Body of pancreas (tissue), 4 donors: ENCODE measurements at places on chromosomes 2 and 18.

GRCh38 chr2:164617466-164617865, 3.8 kb downstream of the GRB14 start:
- no peak for DNase-seq
- no peaks in the 10 kb centered on the region for H3K36me3 ChIP-seq
- no peak overlapping the region for H3K27ac ChIP-seq
- H3K4me3 ChIP-seq = no peak overlapping the region
- H3K27me3 ChIP-seq = no peaks in the 10 kb centered on the region
- H3K4me1 ChIP-seq = peaks cover 4% of the 10 kb centered on the region

DNA sequence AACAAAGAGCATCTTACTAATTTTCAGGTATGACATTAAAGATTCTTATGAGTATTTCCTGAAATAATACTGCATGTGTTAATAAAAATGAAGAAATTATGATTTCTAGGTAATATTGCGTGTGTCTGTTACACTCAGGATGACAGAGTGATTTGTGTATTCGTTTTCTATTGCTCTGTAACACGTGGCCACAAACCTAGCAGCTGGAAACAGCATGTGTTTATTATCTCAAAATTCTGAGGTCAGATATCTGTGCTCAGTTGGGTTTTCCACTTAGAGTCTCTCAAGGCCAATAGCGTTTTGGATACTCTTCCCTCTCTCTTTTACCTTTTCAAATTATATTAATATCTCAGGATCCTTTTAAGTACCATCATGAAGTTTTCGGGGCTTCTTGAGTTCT, 667.9 kb upstream of the CDH7 start:
- H3K4me1 ChIP-seq = no peaks in the 10 kb centered on the region
- no peaks in the 10 kb centered on the region for H3K27me3 ChIP-seq
- no peak overlapping the region for H3K27ac ChIP-seq
- no peak overlapping the region for H3K4me3 ChIP-seq
- no peak for DNase-seq

- H3K36me3 ChIP-seq = no peaks in the 10 kb centered on the region
- H3K4me1 ChIP-seq = peaks cover 65% of the 10 kb centered on the region
- no peak for DNase-seq
- no peak overlapping the region for H3K4me3 ChIP-seq
Measured at GRCh38 chr2:10371441-10372196, 68.9 kb downstream of the HPCAL1 start.

DNA sequence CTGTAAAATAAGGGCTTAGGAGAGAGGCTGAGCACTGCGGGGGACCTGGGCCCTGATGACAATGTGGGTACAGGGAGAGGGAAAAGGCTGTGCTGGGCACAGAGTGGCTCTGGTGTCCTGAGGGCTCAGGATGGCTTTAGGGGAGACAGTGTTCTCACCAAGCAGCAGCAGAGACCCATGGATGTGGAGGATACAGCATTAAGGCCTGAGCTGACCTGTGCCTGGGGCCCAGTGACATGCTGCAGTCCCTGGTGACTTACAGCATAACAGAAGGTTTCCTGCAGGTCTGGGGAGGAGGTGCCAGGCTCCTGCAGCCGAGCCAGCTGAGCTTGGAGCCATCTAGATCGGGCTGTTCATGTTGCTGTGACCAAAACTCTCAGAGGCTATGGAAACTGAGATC, 191.3 kb upstream of the SMAD2 start:
- no peak overlapping the region for H3K4me3 ChIP-seq
- no peak overlapping the region for H3K27ac ChIP-seq
- no peak for DNase-seq
- no peaks in the 10 kb centered on the region for H3K36me3 ChIP-seq
- H3K4me1 ChIP-seq = no peaks in the 10 kb centered on the region

DNA sequence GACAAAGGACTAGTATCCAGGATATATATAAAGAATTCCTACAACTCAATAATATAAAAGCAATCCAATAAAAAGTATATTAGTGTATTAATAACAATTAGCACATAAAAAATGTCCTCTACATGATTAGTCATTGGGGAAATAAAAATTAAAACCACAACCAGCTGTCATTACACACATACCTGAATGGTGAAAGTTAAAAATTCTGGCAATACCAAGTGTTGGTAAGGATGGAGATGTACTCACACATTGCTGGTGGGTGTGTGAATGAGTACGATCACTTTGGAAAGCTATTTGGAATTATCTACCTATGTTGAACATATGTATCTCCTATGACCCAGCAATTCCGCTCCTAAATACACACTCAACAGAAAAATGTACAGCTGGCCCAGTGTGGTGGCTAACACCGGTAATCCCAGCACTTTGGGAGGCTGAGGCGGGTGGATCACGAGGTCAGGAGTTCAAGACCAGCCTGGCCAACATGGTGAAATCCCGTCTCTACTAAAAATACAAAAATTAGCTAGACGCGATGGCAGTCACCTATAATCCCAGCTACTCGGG, 14.3 kb upstream of the NOL10 start:
- DNase-seq = no peak
- no peak overlapping the region for H3K4me3 ChIP-seq
- H3K4me1 ChIP-seq = no peaks in the 10 kb centered on the region
- H3K27me3 ChIP-seq = no peaks in the 10 kb centered on the region

DNA sequence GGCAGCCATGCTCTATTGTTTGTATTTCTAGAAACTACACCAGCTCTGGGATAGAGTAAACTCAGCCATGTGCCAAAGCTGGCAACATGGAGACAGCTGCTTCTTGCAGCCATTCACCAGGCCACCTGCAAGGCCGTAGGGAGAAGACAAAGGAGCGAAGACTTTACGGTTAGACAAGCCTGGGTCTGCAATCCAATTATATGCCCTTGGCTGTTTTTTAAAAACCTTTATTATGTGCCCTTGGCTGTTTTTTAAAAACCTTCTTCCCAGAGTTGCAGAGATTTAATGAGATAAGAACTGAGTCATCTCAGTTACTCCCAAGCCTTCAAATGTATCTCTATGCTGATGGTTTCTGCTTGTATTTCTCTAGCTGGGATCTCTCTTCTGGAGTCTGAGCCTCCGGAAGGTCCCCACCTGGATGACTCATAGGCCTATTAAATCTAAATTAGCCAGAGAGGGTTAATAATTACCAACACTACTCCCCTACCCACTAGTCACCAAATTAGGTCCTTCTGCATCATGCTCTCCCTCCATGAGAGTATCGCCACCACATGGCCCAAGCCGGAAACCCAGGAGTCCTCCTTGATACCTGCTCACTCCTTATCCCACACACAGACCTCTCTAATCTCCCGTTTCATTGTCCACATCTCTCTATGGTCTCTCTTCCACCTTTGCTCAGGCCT, 17.5 kb upstream of the DPP4 start:
- H3K27ac ChIP-seq = no peak overlapping the region
- DNase-seq = no peak
- H3K27me3 ChIP-seq = no peaks in the 10 kb centered on the region
- no peaks in the 10 kb centered on the region for H3K36me3 ChIP-seq

- no peak overlapping the region for H3K4me3 ChIP-seq
- H3K36me3 ChIP-seq = no peaks in the 10 kb centered on the region
Measured at GRCh38 chr2:15173501-15173900, 387.6 kb downstream of the NBAS start.

DNA sequence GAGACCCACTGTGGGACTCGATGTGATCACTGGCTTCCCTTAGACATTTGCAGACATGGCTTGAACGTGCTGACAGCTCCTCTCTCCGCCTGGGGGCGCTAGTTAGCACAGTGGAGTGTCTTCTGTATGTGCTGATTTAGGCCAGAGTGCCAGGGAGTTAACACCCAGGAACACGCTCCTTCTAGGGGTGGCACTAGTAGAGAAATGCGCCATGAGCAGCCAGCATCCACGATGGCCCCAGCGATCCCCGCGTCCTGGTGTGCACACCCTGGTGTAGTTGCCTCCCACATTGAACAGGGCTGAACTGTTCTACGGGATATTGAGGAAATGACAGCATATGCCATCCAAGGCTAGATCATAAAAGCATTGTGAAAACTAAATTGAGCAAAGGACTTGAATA, 11.4 kb upstream of the NMUR1 start:
- no peaks in the 10 kb centered on the region for H3K27me3 ChIP-seq
- DNase-seq = no peak
- no peak overlapping the region for H3K4me3 ChIP-seq
- no peaks in the 10 kb centered on the region for H3K4me1 ChIP-seq
- H3K27ac ChIP-seq = no peak overlapping the region

DNA sequence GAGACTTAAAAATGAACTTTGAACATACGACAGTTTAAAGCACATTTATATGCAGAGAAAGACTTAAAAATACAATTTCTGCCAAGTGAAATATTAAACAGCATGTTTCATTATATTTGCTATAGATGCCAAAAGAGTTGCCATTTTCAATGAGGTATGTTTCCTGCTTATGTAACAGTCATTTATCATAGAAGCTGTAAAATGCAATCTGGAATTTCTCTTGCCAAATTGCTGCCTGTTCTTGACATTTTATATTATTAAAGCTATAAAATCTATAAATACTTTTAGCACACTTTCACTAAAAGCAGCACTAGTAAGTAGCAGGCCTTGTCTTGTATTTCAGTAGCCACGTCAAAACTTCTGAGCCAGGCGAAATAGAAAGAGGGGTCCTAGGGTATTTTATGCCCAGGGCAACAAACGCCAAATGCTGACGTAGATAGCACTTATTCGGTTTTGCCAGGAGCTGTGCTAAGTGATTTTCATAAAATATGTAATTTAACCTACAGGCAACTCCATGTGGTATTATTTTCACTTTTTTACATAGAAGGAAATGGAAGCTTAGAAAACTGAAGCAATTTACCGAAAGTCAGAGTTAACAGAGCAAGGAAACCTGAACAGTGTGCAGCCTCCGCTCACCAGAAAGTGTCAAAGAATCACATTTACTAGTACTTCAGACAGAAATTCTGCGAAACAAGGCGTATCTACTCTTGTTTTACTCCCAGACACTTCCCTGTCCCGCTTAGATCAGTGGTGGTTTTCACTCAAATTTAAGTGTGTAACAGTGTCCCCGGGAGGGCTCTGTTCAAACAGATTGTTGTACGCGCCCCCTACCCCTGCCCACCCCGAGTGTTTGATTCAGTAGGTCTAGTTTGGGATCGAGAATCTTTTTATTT, 1.2 kb upstream of the CYP20A1 start:
- peaks cover 18% of the 10 kb centered on the region for H3K4me1 ChIP-seq
- peak overlapping the region; percentile 94 for H3K27ac ChIP-seq
- H3K36me3 ChIP-seq = no peaks in the 10 kb centered on the region
- DNase-seq = no peak

- DNase-seq = no peak
- H3K4me3 ChIP-seq = no peak overlapping the region
- no peak overlapping the region for H3K27ac ChIP-seq
- no peaks in the 10 kb centered on the region for H3K27me3 ChIP-seq
Measured at GRCh38 chr2:125696560-125696959, 959.4 kb upstream of the GYPC start.
